Lung (tissue), 17 donors: ENCODE measurements at places on chromosomes 3 and 15. TPM values are rescaled to one million over a fixed set of nuclear protein-coding genes. Genes with fewer than 3 reads are reported as not detected.

SLC28A2 gene
- 1.5 TPM for total RNA-seq

DNA sequence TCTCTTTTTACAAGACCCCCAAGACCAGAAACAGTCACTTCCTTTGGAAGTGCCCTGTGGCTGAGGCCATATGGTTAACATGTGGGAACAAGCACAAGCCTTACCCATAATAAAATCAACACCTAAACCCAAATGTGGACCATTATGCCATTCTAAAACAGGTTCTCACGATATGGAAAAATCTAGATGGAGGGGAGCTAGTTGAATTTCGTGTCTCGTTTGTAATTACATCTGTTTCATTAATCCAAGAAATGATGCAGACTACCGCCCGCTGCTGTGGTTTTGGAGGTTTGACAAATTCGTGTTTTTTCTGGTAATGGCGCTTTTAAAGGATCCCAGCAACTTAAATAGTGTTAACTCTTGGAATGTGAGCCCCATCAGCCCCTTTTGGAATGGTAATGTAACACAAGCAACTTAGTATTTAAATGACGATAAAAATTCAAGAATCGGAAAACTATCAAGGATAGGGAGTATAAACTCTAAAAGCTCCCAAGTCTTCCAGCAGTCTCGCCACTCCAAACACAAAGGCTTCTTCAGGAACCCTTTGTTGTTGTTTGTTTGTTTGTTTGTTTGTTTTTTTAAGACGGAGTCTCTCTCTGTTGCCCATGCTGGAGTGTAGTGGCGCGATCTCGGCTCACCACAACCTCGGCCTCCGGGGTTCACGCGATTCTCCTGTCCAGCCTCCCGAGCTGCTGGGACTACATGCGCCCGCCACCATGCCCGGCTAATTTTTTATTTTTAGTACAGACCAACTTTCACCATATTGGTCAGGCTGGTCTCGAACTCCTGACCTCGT, 1.1 kb downstream of the CNBP start:
- H3K4me1 ChIP-seq, result peaks cover 9% of the 10 kb centered on the region
- H3K36me3 ChIP-seq, result peaks cover 13% of the 10 kb centered on the region

DNA sequence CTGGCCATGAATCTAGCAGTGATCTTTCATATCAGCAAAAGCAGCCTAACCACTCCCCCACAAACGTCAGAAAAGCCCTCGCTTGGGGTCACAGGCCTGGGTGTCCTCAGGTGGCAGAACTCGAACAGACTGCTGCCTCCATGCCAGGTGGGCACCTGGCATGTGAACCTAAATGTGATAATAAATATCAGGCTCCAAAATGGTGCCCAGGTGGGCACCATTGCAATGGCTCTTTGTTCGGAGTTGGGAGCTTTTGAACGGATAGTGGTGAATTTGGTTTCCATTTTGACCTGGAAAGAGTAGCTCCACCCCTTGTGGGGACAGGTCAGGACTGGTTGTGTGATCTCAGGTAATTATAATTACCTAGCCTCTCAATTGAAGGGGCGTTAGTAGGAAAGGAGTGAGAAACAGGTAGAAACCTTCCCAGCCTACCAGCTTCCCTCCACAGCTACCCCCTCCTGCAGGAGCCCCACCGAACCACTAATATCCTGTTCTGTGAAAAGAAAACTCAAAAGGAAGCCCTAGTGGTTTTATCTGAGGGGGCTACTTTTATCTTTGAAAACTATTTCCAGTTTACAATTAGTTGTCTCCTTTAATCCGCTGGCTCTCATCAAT, 18.1 kb downstream of the MYO1E start:
- DNase-seq, result no peak
- H3K4me3 ChIP-seq, result no peak overlapping the region
- H3K27ac ChIP-seq, result no peak overlapping the region
- H3K36me3 ChIP-seq, result no peaks in the 10 kb centered on the region

- no peaks in the 10 kb centered on the region for H3K27me3 ChIP-seq
- no peaks in the 10 kb centered on the region for H3K4me1 ChIP-seq
- DNase-seq, result peak; percentile 66
These were observed 136.4 kb upstream of the GOLGA6L4 start for GRCh38 chr15:84099181-84099580.

DNA sequence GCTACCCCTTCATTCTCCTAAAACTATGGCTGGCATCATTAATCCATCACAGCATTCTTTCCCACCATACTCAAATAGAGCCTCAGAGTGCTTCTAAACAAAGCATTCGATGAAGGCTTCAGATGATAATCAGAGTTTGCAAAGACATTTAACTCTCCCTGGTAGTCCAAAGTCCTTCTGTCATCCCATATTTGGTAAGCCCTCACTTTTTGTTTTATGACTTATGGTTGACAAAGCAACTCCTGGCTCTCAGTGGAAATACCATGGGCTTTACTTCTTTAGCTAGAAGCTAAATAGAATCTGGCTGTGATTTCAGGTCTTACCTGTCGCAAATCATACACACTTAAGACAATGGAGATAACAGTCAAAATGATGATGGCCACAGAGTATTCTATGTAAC, 27.8 kb downstream of the ATP13A5 start:
- no peak for DNase-seq
- H3K36me3 ChIP-seq, result no peaks in the 10 kb centered on the region
- no peaks in the 10 kb centered on the region for H3K4me1 ChIP-seq
- no peak overlapping the region for H3K27ac ChIP-seq
